Left lung (tissue), 14 donors: ENCODE measurements at places on chromosomes 12 and 14.

GRCh38 chr12:9349888-9350885, 142.0 kb upstream of the PZP start:
- DNase-seq, result no peak

- DNase-seq, result no peak
Measured at GRCh38 chr12:79121486-79121885, 256.9 kb downstream of the SYT1 start.

DNA sequence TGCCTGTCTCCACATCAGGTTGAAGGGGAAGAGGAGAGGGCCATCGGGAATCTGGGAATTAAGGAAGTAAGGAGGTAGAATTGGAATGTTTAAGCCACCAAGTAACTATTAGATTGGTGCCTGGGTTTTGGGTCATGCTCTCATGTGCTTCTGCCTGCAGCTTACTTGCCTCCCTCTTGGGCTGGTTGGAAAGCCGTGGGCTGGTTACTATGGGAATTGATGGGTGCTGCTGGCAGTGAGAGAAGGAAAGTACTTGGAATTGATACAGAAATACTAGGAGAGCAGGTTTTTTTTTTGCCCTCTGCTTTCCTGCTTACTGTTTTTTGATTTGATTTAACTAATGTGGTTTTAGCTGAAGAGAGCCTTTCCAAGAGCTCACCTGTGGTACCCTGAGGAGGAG, 493.5 kb upstream of the RGS6 start:
- peak; percentile 22 for DNase-seq

GRCh38 chr12:124078800-124079199, 105.8 kb downstream of the ZNF664 start:
- DNase-seq, result no peak

DNA sequence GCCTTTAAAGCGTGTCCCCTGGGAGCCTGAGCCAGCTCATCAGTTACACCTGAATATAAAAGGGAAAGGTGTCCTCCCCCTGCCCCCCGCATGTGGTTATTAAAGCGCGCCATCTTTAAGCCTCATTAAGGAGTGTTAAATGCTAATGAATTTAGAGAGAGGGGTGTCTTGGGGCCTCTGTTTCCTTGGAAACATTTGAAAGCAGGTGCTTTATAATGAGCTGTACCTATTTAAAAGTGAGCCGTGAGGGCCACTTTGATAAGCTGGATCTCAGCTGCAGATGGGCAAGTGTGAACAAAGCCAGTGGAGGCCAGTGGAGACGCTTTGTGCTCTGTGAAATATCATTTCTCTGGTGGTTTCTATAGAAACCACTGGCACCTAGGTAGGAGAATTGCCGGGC, 84.0 kb downstream of the BEGAIN start:
- DNase-seq, result no peak

- DNase-seq, result no peak
Measured at GRCh38 chr12:51374361-51374760, 16.8 kb downstream of the GALNT6 start.

DNA sequence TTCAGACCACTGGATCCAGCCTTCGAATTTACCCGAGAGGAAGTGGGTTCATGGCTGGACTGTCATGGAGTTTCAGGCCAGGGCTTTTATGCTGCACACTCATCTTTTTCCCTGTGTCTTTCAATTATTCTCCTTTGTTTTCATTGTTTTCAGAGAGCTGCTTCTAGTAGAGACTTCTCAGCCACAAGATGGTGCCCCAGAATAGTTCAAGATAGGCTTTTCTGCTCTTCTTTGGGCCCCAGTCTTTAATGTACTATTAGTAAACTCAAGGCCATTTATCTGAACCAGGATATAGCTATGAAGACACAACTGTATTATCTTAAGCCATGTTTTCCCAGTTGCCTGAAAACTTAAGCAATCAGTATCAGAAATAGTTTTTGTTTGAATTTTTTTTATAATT, 30.4 kb upstream of the PSMA6 start:
- DNase-seq, result no peak
